Kidney tubule cell (primary cell): ENCODE measurements at places on chromosomes 4 and X.
A peak's percentile ranks its signal among the peaks of the same experiment; 100 is the strongest.

DNA sequence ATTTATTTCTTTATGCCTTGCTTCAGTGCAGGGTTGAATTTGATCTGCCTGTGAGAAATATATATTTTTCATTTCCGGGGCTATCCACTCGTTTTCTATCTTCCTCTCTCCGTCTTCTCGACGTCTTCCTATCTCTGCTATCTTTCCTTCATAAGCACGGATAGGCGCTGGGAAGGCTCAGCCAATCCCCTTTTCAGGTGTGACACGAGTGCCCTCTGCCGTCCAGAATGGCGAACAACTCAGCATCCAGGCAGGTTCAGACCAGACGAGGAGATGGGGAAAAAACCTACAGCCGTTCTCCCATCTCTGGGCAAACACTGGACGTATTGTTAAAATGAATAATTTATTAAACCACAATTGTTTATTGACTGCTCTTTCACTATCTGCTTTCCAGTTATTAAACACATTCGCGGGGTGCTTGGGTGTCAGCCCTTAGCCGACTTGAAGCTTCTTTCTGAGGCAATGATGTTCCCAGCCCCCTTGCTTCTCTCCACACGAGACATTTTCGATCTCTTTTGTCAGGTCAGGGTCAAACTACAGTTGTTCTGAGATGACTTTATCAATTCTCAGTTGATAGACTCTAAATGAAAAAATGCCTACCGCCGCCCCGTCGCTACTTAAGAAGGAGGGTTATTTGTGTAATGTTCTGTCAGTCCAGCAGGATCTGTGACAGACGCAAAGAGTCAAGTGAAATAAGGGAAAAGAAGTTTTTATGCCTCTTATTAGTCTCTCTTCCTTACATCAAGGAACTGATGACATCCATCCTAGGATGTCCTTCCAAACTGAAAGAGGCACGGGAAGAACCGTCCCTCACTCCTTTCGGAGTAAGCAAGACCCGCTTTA, 96.3 kb upstream of the NOCT start:
- peak; percentile 80 for DNase-seq

- DNase-seq, result no peak
These were observed 565.6 kb upstream of the TENM3 start for GRCh38 chr4:181677621-181678020.

DNA sequence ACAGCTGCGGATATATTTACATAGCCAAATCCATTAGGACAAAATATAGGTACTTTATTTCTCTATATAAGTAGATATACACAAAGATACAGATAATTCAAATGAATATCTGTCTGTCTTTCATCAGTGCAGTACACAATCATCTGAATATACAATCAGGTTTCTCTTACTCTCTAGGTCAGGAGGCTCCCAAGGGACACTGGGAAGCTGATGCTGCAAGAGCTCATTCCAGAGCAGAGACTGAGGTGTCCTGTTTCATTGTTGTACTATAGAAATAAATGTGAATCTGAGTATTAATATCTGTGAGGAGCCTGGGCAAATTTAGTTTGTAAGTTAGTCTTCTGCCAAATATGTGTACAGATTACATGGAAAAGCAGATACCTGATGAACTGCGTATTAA, 4.2 kb downstream of the TLL1 start:
- DNase-seq, result no peak

DNA sequence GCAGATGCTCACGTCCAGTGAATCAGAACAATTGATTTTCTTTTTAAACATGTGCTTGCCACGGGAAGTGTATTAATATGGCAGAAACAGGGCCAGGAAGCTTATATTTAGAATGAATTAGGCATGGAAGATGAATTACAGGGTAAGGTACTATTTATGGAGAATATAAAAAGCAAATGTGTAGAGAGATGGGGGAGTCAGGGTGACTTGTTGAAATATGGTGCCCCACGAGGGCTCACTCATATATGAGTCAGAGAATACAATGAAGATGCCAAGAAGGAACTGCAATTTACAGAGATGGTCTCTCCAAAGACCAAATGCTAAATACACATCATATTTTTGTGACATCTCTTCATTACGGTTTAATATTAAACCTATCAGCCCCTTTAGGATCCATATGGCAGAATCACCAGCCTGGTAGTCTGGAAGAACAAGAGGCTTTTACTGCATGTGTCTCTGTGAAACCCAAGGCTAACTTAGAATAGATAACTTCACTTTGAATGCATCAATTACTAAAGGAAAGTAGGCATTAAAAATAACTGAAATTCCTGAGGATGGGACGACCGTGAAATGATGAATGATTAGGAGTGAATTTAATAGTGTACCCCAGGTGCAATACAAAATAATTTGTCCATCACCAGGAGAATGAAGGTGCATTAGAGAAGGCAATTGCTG, 385.3 kb downstream of the ARHGAP24 start:
- DNase-seq, result peak; percentile 53

- DNase-seq, result no peak
These were observed 152.2 kb downstream of the ASMT start for GRCh38 chrX:1767026-1767425.

DNA sequence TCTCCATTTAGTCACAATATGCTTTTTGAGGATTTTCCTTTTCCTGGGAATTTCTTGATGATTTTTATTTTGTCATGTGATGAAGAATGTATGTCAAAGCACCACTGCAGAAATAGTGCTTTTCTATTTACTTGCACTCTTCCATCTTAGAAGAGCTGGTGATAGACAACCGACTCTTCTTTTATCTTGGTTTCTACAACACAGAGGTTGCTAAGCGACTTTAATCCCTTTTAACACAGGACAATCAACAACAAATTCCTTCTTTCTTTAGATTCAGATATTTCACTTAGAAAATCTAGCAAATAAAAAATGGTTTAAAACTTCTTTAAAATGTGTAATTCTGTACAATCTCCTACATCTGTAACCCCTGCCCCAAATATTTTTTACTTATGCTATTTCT, 34.6 kb downstream of the TET2 start:
- DNase-seq, result no peak

- no peak for DNase-seq
These were observed 184.8 kb downstream of the ARHGAP24 start for GRCh38 chr4:85659610-85660218.

DNA sequence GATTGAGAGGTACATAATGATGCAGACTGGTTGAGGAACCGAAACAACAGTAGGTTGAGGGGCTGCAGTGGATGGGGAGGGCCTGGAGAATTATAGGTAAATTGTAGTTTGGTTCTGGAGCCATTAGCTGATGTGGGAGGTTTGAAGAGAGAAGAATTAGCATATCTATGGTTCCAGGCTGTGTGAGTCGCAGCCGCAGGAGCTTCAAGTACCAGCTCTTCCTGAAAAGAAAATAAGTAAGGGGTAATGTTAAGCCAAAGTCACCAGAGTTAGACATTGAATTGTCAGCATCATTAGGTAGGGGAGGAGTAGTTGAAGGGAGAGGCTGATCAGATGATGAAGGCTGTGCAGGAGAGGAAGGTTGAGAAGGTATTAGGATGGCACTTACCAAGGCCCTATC, 29.5 kb downstream of the PF4 start:
- DNase-seq, result no peak

DNA sequence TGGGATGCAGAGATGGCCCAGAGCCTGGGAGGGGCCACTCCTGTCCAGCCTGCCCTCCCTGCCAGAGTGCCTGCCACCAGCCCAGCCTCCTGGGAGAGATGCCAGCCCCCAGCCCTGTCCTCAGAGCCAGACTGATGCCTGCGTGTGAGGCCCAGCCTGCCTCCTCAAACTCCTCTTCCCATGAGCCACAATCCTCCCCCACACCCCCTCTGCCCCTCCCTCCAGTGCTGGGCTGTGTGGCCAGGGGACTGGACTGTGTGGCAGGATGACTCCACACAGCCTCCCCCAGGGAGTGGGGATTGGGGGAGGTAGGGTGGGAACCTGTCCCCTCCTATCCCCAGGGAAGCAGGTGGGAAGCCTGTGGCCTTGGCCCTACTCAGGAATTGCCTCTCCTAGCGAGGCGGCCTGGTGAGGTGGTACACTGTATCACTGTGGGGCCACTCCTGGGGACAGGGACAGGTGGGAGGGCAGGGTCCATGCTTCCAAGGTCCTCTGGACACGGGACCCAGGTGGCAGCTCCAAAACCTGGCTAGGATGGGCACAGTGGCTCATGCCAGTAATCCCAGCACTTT, 4.3 kb upstream of the SH3BP2 start:
- DNase-seq, result no peak

DNA sequence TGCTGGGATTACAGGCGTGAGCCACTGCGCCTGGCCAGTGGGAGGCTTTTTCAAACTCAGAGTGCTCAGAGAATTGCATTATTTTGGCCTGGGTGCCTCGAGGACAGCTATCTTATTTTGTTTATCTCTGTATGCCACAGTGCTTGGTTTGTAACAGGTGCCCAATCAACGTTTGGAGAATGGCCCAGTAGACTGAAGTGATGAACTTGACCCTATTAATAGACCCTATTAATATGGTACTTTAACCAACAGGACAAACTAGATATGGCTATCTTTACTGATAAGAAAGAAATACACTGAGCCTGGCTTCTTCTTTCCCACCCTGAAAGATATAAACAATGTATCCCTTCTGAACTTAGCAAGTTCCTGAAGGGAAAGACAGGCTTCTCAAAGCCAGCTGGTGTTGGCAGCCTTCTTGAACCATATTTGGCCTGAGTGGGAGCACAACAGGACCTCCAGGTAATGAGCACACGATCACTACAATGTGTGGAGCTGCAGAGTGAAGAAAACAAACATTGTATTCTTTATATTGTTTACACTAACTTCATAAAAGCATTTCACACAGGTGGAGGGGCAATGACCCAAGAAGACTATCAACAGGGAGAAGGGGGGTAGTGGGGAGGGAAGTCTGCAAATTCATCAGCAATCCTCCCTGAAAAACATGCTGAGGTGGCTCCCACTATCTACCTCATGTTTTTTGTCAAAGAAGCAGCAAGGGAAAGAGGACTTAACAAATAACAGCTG, 41.7 kb downstream of the PRPS1 start:
- DNase-seq, result no peak

DNA sequence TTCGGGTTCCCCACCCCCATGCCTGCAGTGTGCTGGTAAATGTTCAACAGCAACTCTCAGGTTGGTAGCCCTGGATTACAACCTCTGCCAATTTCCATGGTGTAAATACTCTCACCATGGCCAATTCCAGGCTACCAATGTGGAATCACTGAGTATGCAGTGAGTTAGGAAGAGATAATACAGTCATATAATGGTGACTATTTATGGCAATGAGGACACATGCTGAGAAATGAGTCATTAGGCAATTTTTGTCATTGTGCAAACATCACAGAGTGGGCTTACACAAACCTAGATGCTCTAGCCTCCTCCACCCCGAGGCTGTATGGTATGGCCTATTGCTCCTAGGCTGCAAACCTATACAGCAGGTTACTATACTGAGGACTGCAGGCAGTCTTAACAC, 4.6 kb upstream of the CLDN24 start:
- DNase-seq, result peak; percentile 52

DNA sequence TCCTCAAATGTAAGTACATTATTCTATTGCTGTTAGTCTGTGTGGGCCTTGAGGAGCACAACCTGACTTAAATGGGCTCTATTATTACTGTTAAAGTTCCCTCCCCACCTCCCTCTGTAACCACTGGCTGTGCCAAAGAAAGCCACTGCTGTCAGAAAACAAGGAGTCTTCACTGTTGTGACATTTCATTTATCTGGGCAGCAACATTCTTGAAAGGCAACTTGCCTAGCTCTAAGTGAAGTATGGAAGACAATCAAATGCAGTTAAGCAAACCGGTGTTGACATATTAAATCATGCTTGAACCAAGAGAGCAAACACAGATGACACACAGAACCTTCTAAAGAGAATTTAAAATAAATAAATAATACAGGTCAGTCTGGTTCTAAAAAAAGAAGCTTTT, 81.0 kb downstream of the EPHA5 start:
- no peak for DNase-seq

DNA sequence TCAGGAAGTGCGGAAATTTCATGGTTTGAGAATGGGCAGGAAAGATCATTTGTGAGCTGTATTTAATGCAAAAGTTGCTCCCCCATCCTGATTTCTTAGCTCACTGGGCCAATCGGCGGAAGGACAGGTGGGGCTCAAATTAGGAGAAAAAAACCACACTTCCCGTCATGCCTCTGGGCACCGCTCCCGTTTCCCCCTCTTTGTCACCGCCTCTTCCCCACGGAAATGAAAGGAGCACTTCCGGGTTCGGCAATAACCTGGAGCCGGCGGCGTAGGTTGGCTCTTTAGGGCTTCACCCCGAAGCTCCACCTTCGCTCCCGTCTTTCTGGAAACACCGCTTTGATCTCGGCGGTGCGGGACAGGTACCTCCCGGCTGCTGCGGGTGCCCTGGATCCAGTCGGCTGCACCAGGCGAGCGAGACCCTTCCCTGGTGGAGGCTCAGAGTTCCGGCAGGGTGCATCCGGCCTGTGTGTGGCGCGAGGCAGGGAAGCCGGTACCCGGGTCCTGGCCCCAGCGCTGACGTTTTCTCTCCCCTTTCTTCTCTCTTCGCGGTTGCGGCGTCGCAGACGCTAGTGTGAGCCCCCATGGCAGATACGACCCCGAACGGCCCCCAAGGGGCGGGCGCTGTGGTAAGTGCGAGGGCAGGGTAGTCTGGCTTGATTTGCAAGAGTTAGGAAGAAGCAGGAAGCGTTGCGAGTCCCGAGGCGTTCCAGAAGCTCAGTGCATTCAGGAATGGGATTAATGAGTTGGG, at the start of gene TMEM33:
TSS of gene TMEM33 (plus strand) at position 529 of the 751 bp plus-strand sequence. CDS start at position 585, 56 bp downstream.
- peak; percentile 92 for DNase-seq

DNA sequence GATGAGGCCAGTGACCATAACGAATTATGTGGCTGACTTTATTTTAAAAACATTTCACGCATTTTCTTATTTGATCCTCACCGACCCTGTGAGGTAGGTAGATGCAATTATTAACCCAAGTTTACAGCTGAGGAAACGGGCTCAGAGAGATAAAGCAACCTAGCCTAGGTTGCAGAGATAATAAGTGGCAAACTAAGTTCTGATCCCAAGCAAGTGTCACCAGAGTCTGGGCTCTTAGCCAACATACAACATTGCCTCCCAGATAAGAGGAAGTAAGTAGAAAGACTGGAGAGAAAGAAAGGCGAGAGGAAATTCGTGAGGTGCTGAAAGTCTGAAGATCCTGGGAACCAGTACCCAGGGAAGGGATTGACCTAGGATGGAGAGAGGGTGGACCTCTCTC, 77.4 kb upstream of the GPR50 start:
- DNase-seq, result peak; percentile 3

- no peak for DNase-seq
These were observed 334.5 kb downstream of the ADAM29 start for GRCh38 chr4:175252642-175253041.

- no peak for DNase-seq
These were observed 9.3 kb upstream of the SAT1 start for GRCh38 chrX:23773601-23774175.

DNA sequence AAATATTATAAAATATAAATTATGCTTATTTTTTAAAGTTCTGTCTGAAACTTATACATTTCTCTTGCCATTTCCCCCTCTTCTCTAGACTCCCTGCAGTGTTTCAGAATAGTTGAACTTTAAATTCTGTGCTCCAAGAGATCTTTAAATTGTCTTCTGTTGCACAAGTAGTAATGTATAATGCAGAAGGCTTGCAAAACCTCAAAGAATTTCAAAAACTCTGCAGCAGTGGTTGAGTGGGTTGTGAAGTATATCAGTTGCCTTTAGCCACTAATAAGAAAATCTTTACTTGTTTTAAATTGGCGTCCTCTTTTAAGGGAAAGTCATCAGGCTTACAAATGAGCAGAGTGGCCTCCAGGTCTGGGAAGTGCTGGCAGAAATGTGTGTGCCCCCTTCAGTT, 1153.3 kb upstream of the PABPC4L start:
- no peak for DNase-seq

GRCh38 chrX:45709381-45709780, 508.7 kb upstream of the DIPK2B start:
- peak; percentile 81 for DNase-seq
